Progenitor cell of endocrine pancreas (in vitro differentiated cells): ENCODE measurements at places on chromosomes 4 and X.

- no peak for DNase-seq
These were observed 41.6 kb downstream of the UNC5C start for GRCh38 chr4:95507147-95507546.

DNA sequence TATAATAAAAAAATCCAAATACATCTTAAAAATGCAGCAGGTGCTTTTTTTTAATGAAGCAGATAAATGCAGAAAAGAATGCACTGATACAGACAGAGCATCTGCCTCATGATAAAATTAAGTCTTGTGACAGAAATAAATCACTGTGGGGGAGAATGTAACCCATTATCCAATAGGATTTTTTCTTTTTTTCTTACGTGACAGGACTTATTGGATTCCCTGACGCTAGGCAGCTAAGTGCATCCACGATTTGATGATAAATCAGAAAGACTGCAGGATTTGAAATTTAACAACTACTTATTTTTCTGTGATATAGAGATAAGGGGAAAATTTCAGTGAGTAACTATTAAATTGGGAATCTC lies 110.6 kb upstream of the PPARGC1A start:
- no peak for DNase-seq

- DNase-seq: no peak
These were observed 24.1 kb downstream of the HPRT1 start for GRCh38 chrX:134484039-134484438.

DNA sequence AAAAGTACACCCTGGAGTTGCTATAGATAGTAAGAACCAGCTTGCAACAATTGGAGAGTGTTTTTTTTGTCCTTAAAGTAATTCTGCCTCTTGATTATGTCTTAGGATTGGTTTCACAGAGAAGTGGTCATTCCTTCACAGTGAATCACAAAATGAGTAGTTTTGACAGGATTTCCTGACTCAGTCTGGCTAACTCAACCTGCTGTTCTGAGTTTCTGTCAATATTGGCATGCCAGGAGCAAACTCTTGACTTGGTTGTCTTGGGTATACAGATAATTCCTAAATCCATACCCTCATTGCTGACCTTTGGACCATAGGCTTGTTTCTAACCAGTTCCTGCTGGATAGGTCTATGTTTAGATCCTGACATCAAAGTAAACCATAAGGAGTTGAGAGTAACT lies 9.4 kb downstream of the FHIP1A start:
- no peak for DNase-seq

- DNase-seq: no peak
These were observed 28.3 kb downstream of the PRDM8 start for GRCh38 chr4:80225595-80225994.

DNA sequence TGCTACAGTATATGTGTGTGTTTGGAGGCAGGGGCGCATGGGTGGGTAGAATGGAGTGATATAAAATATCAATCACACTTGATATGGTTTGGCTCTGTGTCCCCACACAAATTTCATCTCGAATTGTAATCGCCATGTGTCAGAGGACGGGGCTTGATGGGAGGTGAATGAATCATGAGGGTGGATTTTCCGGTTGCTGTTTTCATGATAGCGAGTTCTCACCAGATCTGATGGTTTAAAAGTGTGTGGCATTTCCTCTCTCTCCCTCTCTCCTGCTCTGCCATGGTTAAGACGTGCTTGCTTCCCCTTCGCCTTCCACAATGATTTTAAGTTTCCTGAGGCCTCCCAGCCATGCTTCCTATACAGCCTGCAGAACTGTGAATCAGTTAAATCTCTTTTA lies 14.8 kb downstream of the SOWAHB start:
- no peak for DNase-seq

DNA sequence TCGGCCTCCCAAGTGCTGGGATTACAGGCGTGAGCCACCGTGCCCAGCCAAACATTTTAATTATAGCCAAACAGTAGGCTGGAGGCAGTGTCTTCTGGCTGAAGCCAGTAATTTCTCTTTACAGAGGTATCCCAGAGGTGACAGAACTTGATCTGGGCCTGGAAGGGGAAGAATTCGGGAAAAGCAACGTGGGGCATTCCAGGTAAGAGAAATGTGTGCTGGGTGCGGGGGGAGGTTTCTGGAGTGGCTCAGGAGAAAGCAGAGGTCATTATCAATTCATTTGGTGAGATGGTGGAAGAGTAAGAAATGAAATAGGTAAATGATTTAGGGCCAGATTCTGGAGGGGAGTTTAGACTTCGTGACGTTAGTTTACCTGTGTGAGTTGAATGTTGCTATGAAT lies 2.4 kb downstream of the PRIMPOL start:
- DNase-seq: no peak

- no peak for DNase-seq
These were observed 369.7 kb downstream of the BCOR start for GRCh38 chrX:39728025-39728424.

DNA sequence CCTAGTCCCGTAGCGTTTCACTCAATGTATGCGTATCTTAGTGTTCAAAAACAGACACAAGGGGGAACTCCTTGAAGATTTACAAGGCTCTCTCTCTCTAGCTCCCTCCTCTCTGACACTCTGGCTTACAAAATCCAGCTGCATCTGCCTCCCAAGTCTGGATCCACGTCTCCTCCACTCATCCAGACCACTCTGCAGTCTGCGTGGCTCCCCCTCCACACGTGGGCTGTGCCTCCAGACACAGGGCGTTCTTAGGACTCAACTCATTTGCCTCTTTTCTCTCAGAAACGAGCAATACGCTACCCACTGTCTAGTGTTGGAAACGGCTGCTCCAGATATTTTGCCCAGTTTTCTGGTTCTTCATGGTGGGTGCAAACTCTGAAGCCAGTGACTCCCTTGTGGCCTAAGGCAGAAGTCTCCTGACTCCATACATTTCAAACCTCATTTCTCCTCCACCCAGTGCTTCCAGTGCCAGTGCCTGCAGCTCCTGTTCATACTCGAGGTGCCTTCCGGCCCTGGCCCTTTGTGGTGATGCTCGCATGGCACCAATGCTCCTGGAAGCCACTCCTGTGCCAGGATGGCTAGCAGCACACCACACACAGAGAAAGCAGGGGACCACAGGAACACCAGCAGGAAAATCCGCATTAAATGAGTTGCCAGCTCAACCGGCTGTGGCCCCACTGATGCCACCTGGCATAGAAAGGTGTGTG lies 24.1 kb downstream of the NAT8L start:
- no peak for DNase-seq

GRCh38 chr4:145679991-145680455 lies at the start of gene C4orf51:
Gene C4orf51 (plus strand): TSS chr4:145680146. CDS start chr4:145680204, 58 bp downstream.
- DNase-seq: no peak

- DNase-seq: no peak
These were observed 601.3 kb downstream of the IQCM start for GRCh38 chr4:149214301-149214700.

DNA sequence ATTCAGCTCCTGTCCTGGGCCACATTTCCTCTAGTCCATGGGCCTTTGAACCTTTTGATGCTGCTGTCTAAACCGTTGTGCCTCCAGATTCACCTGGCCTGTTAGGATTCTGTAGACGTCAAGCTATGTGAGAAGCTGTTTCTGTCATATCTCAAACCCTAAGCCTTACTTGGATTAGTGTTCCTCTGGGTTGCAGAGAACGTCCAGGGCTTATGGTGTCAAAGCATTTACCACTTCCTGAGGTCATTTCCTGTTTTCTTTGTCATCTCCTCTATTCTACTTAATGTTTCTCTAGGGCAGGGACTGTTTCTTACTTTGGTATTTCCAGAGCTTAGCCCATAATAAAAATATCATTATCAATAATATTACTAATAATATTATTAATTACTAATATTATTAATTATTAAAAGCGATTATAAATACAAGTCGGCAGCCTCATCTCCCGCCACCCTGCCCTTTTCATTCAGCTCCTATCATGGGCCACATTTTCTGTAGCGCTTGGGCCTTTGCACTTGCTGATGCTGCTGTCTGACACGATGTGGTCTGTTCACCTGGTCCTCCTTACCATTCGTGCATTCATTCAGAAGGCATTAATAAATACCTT lies 19.1 kb downstream of the PRIMPOL start:
- DNase-seq: no peak

- DNase-seq: no peak
These were observed 909.1 kb downstream of the FAT4 start for GRCh38 chr4:126223784-126224407.

- DNase-seq: no peak
These were observed 11.7 kb upstream of the CLDN34 start for GRCh38 chrX:9955506-9955905.

DNA sequence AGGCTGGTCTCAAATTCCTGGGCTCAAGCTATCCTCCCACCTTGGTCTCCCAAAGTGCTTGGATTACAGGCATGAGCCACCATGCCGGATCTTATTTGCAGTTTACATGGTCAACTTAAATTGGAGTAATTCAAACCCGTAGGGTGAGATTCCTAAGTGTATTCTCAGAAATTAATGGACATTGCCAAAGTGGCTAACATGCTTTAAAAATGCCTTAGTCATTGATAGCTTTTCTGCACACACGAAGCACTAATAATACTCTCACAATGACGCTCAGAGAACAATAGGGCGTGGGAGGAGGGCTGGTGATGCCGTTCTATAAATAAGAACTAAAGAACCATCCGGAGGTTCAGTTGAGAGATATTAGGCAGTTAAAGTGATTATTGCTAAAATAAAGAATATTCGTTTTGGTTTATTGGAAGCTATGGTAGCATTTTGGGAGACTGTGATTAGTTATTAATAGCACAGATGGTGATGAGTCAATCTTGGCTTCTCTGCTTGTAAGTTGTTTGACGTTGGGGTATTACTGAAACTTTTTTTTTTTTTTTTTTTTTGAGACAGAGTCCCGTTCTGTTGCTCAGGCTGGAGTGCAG lies 79.1 kb downstream of the TRAPPC11 start:
- DNase-seq: no peak

GRCh38 chr4:176549161-176549865 lies 229.5 kb downstream of the SPCS3 start:
- no peak for DNase-seq

GRCh38 chr4:72966652-72967051 lies 102.9 kb downstream of the COX18 start:
- DNase-seq: no peak

- DNase-seq: no peak
These were observed 55.6 kb downstream of the CLDN34 start for GRCh38 chrX:10022580-10023245.

DNA sequence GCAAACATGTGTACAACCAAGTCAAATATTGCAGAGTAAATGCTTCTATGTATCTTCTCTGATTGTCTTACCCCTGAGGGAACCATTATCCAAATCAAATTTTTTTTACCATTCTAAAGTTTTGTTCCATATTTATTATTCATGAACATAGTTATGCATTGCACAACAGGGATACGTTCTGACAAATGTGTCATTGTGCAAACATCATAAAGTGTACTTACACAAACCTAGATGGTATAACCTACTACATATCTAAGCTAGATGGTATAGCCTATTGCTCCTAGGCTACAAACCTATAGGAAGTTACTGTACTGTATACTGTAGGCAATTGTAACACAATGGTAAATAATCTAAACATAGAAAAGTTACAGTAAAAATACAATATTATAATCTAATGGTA lies 23.4 kb downstream of the BEX3 start:
- DNase-seq: no peak

GRCh38 chrX:134396174-134396573 lies 63.8 kb upstream of the HPRT1 start:
- no peak for DNase-seq

DNA sequence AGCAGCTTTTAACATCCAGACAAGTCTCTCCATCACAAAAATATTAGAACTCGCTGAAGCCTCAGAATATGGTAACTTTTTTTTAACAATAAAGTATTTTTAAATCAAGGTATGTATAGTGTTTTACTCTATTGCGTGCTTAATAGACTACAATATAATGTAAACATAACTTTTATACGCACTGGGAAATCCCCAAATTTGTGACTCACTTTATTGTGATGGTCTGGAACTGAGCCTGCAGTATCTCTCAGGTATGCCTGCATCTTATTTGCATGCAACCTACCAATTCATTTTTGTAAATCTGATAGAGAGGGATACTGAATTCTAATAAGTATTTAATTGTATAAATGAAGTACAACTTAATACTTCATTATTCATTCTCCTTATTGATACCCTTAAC lies 823.5 kb downstream of the ADGRL3 start:
- no peak for DNase-seq

DNA sequence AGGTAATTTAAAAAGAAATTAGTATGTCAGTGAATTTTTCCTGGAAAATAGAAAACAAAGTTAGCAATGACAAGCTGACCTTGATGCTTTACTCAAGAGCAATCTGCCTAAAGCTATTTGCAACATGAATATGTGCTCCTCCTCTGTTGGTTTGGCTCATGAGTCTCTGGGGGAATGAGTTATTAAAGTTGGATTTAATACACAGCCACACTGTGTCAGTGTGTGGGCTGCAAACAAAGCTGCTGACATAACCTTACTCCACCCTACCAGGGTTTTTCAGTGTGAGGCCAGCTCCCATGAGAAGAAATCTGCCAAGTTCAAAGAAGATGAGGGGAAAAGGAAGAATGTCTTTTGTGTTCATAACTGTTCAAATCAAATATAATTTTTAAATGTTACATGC lies 280.5 kb downstream of the TLL1 start:
- DNase-seq: no peak

DNA sequence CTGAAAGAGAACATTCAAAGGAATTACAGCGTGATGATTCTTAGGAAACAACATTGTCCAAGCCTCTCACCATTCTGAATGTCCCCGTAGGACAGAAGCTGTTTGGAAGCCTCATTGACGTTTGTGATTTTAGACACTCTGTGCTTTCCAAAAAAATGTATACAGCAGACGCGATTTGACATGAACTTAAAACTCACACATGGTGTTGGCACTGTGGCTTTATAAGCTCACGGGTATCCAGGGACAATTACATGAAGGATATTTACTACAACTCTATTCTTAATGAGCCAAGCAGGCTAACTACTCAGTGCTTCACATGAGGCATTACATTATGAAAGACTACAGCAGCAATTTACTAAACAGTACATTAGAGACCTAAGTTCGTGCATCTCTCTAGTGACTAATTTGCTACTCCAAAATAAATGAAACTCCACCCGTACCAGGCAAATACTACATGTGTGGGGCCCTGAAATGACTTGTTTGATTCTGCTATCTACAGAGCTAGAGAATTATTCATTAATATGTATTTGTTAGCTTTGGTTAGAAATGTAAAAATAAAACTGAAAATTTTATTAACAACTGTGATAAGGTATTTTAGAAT lies 620.7 kb downstream of the SPRY1 start:
- no peak for DNase-seq

DNA sequence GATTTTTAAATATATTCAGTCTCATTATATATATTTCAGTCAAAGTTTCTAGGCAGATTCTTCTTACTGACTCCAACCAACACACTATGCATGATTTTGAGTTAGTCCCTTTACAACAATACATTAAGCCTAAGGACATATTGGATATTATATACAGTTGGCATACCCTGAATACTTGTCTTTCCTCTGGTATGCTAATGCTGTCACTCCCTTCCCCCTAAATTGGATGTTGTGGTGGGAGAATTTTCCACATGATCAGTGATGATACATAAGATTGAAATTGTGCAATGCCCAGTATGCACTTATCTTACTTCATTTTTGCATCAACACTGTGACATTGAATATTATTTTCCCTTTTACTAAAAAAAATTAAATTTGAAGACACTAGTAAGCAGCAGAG lies 935.2 kb downstream of the PCDH7 start:
- no peak for DNase-seq
